ENCODE measurements at places on chromosomes 6 and 20. TPM values are rescaled to one million over a fixed set of nuclear protein-coding genes. Genes with fewer than 3 reads are reported as not detected.

Gene PRR18
- total RNA-seq: not detected

Gene SIRPD
- total RNA-seq: not detected

Gene SCGN
- total RNA-seq: not detected

Gene NT5E
- 331 TPM for total RNA-seq

Gene SH3BGRL2
- total RNA-seq: 2.7 TPM

Gene PLG
- total RNA-seq: not detected

Gene COL9A1
- total RNA-seq: not detected
